ENCODE measurements at places on chromosomes 5 and 9.

DNA sequence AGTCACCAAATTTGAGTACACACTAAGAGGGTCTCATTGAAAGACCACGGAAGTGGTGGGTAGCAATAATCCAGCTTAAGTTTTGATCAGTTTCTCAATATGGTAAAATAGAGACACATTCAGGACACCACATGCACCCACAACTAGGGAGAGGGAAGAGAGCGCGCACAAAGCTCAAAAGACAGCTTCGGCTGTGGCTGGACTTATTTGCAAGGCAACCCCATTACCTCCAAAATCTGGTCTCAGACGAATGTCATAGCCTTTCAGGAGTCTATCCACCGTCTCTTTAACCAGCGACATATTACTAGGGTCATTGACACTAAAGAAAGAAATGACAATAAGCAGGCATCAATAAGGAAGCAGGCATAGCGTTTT is 443 bp downstream of the GABRB2 start:
- no peak for DNase-seq

DNA sequence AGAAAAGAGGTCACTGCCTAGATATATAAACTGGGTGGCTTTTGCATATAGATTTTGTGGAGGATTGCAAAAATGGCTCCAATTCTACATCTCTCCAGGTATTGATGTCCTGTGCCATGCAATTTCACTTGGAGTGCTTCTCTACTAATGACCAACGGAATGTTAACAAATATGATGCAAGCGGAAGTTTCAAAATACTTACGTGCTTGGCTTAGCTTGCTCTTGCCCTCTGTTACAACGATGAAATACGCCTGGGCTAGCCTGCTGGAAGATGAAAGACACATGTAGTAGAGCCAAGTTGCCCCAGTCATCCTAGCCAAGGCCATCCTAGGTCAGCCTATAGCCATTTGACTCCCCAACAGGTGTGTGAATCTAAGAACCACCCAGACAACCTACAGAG is 3.6 kb upstream of the POC5 start:
- DNase-seq: no peak

GRCh38 chr9:4678679-4679267 is 596 bp upstream of the CDC37L1 start:
- DNase-seq: no peak

GRCh38 chr9:36436909-36437308 is 36.8 kb upstream of the RNF38 start:
- DNase-seq: no peak

DNA sequence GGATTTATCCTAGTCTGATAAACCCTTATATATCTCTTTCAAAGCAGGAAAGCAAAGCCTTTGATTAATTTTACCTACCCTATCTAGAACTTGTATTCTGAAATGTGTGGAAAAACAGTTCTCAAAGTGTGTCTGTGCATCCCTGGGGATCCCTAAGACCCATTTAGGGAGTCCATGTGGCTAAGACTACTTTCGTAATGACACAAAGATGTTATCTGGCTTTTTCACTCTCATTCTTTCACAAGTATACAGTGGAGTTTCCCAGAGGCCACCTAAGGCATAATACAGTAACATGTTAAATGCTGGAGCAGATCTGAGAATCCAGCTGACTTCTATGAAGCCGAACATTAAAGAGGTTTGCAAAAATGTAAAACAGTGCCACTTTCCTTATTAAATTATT is 54.3 kb upstream of the TNFSF15 start:
- no peak for DNase-seq

DNA sequence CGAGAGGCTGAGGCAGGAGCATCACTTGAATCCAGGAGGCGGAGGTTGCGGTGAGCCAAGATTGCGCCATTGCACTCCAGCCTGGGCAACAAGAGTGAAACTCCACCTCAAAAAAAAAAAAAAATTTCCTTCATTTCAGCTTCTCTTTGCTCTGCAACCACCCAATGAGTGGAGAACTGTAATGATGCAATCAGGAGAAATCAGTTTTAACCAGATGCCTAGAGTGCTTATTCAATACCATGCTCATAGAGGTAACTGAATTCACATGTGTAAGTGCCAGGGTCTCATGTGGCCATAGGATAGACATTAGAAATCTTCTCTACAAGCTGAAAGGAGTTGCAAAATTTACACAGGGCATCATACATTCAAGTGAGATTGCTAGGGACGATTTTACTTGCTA is 70.6 kb downstream of the HMHB1 start:
- no peak for DNase-seq

- no peak for DNase-seq
Observed at GRCh38 chr5:132205385-132206125, 22.1 kb downstream of the P4HA2 start.

DNA sequence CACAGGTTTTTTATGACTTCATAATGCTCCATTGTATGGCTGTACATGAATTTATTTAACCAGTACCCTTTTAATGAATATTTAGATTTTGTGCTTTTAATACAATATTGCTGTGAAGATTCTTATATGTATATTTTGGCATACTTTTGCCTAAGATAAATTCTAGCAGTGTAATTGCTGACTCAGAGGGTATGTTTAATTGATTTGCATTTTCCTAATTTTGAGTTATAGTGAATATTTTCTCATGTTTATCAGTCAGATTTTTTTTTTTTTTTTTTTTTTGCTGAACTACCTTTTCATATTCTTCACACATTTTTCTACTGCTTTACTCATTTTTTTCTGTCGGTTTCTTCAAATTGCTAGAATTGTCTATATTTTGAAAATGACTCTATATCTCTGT is 222.6 kb downstream of the VPS13A start:
- DNase-seq: no peak

DNA sequence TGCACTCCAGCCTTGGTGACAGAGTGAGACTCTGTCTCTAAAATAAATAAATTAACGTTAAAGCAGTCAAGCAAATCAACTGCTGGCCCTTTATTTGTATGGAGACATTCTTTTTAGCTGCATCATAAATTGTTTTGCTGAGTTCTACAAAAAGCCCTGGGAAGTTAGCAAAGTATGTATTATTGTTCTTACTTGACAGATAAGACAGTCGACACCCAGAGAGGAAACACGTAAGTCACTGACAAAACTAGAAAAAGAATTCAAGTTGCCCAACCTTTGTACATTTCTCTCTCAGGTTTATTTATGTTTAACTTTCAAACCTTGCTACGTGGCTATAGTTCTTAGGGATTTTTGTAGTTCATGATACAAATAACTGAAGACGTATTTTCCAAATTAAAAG is 40.4 kb upstream of the MACIR start:
- no peak for DNase-seq

GRCh38 chr5:132020568-132021339 is 9.3 kb upstream of the ACSL6 start:
- DNase-seq: no peak

- no peak for DNase-seq
Observed at GRCh38 chr9:15203581-15203980, 103.4 kb downstream of the TTC39B start.

GRCh38 chr5:5658226-5658625 is 235.7 kb downstream of the ICE1 start:
- DNase-seq: no peak

GRCh38 chr9:113807173-113808061 is 68.7 kb upstream of the ZNF618 start:
- DNase-seq: no peak

DNA sequence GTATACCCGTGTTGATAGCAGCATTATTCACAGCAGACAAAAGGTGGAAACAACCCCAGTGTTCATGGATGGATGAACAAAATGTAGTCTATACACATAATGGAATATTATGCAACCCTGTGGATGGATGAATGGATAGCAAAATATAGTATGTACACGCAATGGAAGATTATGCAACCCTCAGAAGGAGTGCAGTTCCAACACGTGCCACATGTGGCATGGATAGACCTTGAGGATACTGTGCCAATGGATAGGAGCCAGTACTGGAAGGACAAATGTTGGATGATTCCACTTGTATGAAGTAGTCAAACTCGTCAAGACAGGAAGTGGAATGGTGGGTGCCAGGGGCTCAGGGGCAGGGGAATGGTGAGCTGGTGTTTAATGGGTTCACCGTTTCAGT is 44.9 kb downstream of the PLEKHG4B start:
- no peak for DNase-seq

DNA sequence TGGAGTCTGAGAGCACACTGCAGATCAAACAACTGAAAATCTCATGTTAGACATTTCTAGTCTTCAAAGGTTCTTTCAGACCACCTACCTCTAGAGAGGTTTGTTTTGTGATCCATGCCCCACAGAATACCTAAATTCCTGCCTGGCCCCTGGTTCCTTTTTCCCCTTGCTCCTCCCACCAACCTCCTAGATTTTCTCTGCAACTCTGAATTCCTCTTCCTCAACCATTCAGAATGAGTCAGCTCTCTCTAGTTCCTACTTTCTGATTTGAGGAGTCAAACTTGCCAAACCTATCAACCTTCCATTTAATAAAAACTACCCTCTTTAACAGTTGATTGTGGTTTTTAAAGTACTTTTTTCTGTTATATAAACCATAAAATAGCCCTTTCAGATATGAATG is 83.2 kb upstream of the ZNF462 start:
- no peak for DNase-seq

GRCh38 chr9:7489036-7489435 is 310.5 kb downstream of the DMAC1 start:
- DNase-seq: no peak

DNA sequence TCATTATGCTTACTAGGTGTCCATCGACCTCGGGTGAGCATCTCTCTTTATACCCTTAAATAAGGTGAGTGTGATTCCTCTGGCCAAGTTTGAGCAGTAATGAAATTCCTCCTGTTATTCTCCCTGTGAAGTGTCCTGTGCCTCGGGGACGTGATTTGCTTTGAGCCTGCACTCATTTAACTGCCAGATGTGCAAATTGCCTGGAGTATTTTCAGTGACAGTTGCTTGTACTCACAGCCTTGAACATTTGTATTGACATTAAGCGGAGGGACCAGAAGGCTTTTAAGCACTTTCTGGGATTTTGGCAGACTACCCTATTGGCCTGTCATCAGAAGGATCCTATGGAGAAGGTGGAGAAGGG is 126.9 kb downstream of the DOCK2 start:
- DNase-seq: no peak

- DNase-seq: no peak
Observed at GRCh38 chr9:68690088-68690487, 15.0 kb upstream of the PIP5K1B start.

DNA sequence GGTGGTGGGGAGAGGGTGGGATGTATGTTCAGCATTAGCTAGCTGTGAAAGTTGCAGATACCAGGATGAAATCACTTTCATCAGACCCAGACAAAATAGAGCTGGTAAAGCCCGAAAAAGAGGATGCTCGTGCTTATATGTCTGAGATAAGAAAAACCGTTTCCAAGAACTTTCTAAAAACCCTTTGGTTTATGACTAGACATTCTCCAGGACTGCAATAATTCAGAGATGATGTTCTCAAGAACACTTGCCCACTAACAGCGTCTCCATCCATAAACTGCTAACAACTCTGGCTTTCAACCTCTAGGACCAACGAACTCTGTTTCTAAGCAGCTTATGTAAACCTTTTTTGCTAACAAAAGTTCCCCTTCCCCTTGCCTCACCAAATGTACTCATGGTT is 8.4 kb upstream of the AMACR start:
- DNase-seq: no peak

DNA sequence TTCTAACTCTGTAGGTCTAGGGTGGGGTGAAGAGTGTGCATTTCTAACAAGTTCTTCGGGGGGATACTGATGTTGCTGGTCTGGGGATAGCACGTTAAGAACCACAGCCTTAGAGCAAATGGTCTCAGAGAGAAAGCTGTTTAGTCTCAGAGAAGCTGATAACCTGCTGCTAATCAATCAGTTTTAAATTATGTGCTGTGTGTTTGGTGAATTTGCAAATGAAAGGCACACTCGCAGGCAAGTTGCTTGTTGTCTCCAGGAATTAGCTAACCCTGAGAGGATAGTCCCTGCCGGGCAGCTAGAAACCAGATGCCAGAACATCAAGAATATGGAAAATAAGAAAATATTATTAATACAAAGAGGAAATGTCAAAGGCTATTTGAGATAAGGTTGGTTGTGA is 79.2 kb downstream of the DMRT2 start:
- no peak for DNase-seq

All from NCI-H1048 (cell line).